Activated CD4-positive, alpha-beta T cell treated with anti-CD3 and anti-CD28 coated beads, Interleukin-2, amount 10 ng/mL, durations not matched to agents 7 days and 5 days (primary cell): ENCODE measurements at places on chromosomes 3 and 15. TPM values are rescaled to one million over a fixed set of nuclear protein-coding genes. Genes with fewer than 3 reads are reported as not detected.

GRCh38 chr3:125116311-125117080 lies 60.7 kb upstream of the HEG1 start:
- no peak for DNase-seq

GRCh38 chr3:67288466-67289106 lies 290.5 kb downstream of the KBTBD8 start:
- DNase-seq = no peak

DNA sequence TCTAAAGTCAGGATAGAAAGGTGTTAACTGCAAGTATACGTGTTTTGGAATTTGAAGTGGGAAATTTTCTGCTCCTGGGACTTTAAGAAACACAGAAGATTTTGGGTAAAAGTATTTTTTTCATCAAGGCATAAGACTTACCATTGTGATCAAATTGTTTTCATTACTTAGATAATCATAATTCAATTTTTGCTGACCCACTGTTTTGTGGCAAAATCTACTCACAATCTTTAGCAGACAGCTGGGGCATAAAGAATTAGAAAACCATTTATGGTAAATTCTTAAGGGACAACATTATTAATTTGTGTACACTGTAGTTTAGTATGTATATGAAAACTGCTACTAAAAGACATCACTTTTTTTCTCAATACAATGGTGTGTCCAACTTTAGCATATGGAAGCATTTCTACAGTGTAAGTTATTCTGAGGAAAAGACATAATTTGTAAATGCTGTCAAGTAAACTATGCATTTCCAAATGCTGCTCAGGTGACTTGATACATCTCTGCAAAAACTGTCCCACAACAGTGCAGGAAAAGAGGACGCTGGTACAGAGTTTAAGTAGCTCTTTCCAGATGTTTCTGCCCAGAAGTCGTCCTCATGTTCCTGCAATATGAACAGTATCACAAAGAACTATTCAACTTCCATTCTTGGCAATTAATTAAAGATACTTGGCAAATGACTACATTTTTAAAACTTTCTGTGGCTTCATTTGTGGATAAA lies 52.3 kb downstream of the THSD4 start:
- DNase-seq = no peak

DNA sequence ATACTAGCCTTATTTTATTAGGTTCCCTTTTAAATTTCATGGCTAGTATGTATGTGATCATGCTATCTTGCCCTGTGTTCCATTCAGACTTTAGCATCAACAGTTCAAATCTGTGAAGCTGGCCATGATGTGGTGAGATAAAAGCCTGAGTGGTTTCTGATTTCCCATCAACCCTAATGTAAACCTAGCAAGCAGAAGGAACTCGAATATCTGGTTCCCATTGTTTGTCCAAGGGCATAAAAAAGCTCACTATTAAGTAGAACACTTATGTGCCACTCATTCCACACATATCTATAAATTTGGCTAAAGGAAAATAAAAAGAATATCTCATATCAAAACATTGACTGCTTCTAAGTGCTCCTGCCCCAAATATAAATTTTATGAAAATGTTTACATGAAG lies 311.7 kb downstream of the CADM2 start:
- DNase-seq = no peak

DNA sequence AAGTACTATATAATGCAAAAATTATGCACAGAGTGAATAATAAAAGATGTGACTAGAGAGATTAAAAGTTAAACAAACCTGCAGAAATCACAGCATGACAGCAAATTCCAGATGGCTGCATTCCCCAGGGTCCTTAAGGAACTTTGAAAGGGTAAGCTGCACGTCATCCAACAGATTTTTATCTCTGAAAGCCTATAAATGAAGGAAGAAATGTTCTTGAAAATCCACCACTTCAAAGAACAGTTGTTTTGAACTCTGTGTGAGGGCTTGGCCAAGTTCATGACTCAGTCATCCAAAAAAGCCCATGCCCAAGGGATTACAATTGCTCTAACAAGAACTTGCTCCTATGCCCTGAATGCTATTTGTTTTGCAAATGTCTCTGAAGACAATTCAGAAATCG lies 603.6 kb downstream of the PLOD2 start:
- DNase-seq = no peak

WDR53 gene
- 24.8 TPM for total RNA-seq

- DNase-seq = no peak
Measured at GRCh38 chr15:80760960-80761359, 18.2 kb upstream of the CEMIP start.

BMF gene
- total RNA-seq = 8.5 TPM

HPS3 gene
- 24.8 TPM for total RNA-seq
